Activated naive CD4-positive, alpha-beta T cell treated with anti-CD3 and anti-CD28 coated beads, Interleukin-2, amount 10 ng/mL, durations not matched to agents 7 days and 5 days (primary cell): ENCODE measurements at places on chromosomes 3 and 15.

DNA sequence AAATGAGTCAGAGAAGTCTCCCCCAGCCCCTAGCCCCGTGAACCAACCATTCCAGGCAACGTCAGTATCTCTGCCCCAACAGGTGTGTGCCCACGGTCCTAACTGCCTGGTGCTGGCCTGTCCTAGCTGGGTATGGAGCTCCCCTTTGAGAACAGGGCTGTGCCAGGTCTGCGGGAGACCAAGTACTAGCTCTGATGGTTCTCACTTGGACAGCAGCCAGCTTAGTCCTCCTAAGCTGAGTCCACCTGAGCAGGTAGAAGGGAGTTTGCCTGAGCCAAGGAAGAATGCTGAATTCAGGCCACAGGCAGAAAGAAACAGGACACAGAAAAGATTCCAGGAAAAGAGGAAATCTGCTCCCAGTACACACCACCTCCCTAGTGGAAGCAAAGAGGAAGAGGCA lies 33.1 kb upstream of the PARL start:
- no peak overlapping the region for H3K4me3 ChIP-seq
- no peaks in the 10 kb centered on the region for H3K36me3 ChIP-seq
- H3K4me1 ChIP-seq: no peaks in the 10 kb centered on the region
- H3K27me3 ChIP-seq: no peaks in the 10 kb centered on the region
- H3K27ac ChIP-seq: no peak overlapping the region

- H3K27ac ChIP-seq: no peak overlapping the region
- H3K4me1 ChIP-seq: no peaks in the 10 kb centered on the region
- no peak for DNase-seq
- H3K27me3 ChIP-seq: no peaks in the 10 kb centered on the region
Measured at GRCh38 chr3:55207744-55208143, 279.4 kb downstream of the WNT5A start.

DNA sequence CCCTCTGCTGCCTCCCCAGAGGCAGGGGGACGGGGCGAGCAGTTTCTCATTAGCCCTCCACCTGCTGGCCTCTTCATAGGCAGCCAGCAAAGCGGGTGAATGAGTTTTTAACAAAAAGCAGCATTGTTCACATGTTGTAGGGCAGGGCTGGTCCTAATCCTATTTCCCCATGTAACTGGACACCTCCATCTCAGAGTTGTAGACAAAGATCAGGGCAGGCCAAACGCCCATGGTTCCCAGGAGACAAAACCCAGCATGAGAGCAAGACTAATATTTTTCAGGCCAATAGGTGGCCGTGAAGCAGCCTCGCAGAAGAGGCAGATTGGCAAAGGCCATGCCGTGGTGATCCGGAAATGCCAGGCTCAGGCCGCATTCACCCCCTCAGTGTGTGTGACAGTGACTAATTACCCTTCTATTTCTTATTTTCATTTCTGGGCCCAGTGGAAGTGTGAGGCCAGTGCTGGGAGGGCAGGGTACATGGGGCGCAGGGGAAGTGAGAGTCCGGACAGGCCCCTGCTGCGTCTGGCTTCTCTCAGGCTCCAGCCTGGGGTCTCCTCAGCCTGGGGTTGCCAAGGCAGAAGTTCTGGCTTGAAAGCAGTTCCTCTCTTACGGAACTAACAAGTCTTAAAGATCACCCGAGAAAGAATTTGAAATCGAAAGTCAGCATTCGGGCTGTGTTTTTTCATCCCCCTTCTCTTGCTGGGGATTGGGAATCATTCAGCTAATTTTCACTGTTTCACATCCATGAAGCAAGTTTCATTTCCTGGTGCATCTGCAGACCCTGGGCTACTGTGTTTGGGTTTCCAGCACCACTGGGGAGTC lies 64.8 kb downstream of the BOC start:
- no peaks in the 10 kb centered on the region for H3K36me3 ChIP-seq
- no peak for DNase-seq
- H3K27me3 ChIP-seq: peaks cover 12% of the 10 kb centered on the region
- H3K4me1 ChIP-seq: peaks cover 10% of the 10 kb centered on the region
- no peak overlapping the region for H3K27ac ChIP-seq
- peak overlapping the region; percentile 59 for H3K4me3 ChIP-seq

DNA sequence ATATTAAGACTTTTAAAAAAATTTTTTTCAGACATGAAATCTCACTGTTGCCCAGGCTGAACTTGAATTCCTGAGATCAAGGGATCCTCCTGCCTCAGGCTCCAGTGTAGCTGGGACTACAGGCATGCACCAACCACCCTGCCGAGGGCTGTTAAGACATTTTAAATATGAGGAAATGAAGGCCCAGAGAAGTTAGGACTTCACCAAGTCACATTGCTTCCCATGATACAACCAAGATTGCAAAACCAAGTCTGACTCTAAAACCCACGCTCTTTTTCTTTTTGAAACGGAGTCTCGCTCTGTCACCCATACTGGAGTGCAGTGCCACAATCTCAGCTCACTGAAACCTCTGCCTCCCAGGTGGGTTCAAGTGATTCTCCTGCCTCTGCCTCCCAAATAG lies 28.0 kb downstream of the PTPN9 start:
- no peaks in the 10 kb centered on the region for H3K27me3 ChIP-seq
- H3K4me1 ChIP-seq: no peaks in the 10 kb centered on the region
- H3K36me3 ChIP-seq: no peaks in the 10 kb centered on the region
- H3K27ac ChIP-seq: no peak overlapping the region
- DNase-seq: no peak
- H3K4me3 ChIP-seq: no peak overlapping the region

GRCh38 chr3:72086042-72086742 lies 301.2 kb upstream of the PROK2 start:
- peaks cover 11% of the 10 kb centered on the region for H3K4me1 ChIP-seq
- H3K27me3 ChIP-seq: peaks cover 5% of the 10 kb centered on the region
- no peak overlapping the region for H3K4me3 ChIP-seq
- H3K36me3 ChIP-seq: no peaks in the 10 kb centered on the region
- no peak overlapping the region for H3K27ac ChIP-seq

DNA sequence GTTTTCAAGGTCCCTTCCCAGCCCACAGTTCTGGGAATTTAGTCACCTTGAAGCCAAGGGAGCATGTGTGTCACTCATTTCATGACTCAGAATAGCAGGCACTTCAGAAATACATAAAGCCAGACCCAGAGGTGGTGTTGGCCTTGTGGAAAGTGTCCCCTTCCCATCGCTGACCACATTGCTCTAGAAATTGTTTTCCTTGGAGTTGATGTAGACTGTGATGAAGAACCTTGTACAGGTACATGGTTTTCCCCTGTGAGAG lies 158.8 kb downstream of the SLCO3A1 start:
- H3K4me1 ChIP-seq: peaks cover 39% of the 10 kb centered on the region
- no peaks in the 10 kb centered on the region for H3K27me3 ChIP-seq
- no peak for DNase-seq
- no peak overlapping the region for H3K4me3 ChIP-seq
- H3K27ac ChIP-seq: no peak overlapping the region

GRCh38 chr3:7576071-7576470 lies 715.2 kb downstream of the GRM7 start:
- no peak overlapping the region for H3K4me3 ChIP-seq
- H3K36me3 ChIP-seq: no peaks in the 10 kb centered on the region
- no peak for DNase-seq
- no peaks in the 10 kb centered on the region for H3K27me3 ChIP-seq
- no peak overlapping the region for H3K27ac ChIP-seq
- H3K4me1 ChIP-seq: no peaks in the 10 kb centered on the region

- H3K27ac ChIP-seq: no peak overlapping the region
- no peaks in the 10 kb centered on the region for H3K36me3 ChIP-seq
- H3K4me1 ChIP-seq: no peaks in the 10 kb centered on the region
- DNase-seq: no peak
Measured at GRCh38 chr3:189446959-189447560, 184.1 kb upstream of the TP63 start.

DNA sequence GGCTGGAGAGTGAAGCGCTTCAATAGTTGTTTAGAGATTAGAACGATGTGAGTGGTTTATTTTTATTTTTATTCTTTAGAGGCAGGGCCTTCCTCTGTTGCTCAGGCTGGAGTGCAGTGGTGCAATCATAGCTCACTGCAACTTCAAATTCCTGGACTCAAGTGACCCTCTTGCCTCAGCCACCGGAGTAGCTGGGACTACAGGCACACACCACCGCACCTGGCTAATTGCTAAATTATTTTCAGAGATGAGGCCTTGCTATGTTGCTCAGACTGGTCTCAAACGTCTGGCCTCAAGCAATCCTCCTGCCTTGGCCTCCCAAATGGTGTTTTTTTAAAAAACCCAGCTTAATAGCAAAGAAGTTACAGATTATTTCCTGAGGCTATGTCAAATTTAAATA lies 29.0 kb downstream of the PPARG start:
- H3K4me3 ChIP-seq: no peak overlapping the region
- H3K27ac ChIP-seq: no peak overlapping the region
- H3K4me1 ChIP-seq: no peaks in the 10 kb centered on the region
- H3K36me3 ChIP-seq: no peaks in the 10 kb centered on the region

GRCh38 chr3:41234823-41235721 lies 35.8 kb downstream of the CTNNB1 start:
- H3K4me1 ChIP-seq: no peaks in the 10 kb centered on the region
- no peak overlapping the region for H3K4me3 ChIP-seq
- H3K36me3 ChIP-seq: peaks cover 76% of the 10 kb centered on the region
- DNase-seq: no peak
- no peaks in the 10 kb centered on the region for H3K27me3 ChIP-seq

DNA sequence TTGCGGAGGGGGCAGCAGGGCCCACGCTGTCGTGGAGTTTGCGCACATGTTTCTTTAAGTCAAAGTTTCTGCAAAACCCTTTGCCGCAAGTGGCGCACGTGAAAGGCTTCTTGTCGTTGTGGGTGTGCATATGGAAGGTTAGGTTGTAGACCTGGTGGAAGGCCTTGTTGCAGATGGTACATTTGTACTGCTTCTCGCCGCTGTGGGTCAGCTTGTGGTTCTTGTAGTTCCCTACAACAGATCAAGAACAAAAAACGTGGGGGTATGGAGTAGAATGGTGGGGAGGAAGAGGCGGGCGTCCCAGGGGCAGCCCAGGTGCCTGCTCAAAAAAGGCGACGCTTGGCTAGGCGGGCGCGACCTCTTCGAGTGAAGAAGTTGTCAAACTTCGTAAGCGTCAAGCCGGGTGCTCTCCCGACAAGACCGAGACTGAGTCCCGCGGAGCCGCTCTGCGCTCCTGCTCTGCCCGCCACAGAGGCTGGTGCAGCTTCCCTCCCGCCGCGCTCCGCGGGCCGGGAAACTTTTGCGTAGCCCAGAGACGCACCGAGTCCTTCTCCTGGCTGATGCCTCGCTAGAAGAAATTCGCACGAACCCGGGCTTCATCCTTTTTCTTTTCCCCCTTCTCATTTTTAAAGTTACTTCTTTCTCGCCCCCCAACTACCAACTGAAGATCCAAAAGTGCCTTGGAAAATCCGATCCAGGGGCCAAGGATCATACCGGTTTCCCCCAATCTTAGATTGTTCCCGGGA lies 3.1 kb downstream of the FEZF2 start:
- peak overlapping the region; percentile 26 for H3K27ac ChIP-seq
- no peaks in the 10 kb centered on the region for H3K36me3 ChIP-seq
- DNase-seq: no peak
- peaks cover 100% of the 10 kb centered on the region for H3K27me3 ChIP-seq

DNA sequence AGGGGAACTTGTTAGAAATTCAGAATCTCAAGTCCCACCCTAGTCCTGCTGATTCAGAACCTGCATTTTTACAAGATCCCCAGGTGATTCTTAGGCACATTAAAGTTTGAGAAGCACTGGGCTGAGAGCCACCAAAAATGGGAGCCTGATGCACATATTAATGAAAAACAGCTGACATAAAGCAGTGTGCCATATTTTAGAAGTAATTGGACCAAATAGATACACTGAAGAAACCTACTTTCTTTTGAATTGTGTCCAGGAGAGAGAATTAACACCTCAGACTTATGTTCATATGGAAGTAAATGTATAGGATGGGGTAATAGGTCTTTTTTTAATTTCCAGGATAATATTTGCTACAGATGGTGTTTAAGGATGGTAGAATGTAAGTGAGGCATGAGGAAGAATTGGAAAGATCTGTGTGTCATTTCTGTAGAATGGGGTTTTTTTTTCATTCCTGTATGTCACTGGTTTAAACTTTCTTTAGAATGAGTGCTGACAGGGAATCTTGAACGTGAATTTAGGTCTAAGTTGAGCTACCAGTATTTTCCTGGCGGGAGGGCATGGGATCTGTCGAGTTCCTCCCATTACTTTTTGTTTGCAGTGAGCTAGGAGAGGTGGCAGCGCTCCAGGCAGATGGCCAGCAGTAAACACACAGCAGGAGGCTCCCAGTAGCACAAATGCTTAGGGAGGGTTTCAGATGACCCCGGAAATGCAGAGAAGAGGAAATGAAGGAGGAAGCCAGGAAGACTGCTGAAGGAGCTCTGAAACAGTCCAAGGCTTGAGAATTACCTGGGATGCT lies 185.6 kb downstream of the PLCL2 start:
- no peak overlapping the region for H3K27ac ChIP-seq
- H3K27me3 ChIP-seq: no peaks in the 10 kb centered on the region
- peaks cover 58% of the 10 kb centered on the region for H3K36me3 ChIP-seq
- peaks cover 27% of the 10 kb centered on the region for H3K4me1 ChIP-seq
- DNase-seq: no peak
- H3K4me3 ChIP-seq: no peak overlapping the region

DNA sequence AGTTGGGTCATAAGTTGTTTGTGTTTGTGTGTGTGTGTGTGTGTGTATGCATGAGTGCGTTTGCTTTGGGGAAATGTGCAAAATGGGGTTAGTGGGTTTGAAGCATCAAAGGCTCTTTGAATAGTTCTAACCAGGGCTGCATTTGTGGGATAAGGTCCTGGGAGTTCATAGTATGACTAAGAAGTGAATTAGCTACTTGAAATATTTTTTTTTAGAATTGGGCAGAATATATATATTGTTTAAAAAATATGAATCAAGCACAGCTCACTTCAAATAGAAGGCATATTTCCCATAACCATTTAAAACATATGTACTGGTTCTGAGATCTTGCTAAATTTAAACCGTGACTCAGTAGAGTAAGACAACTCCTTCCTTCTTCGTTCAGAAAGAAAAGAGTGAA lies 43.1 kb downstream of the IGF2BP2 start:
- H3K4me1 ChIP-seq: no peaks in the 10 kb centered on the region
- H3K36me3 ChIP-seq: no peaks in the 10 kb centered on the region
- H3K27me3 ChIP-seq: peaks cover 10% of the 10 kb centered on the region
- DNase-seq: no peak

GRCh38 chr3:71724584-71725270 lies 475 bp downstream of the EIF4E3 start:
- peak overlapping the region; percentile 88 for H3K27ac ChIP-seq
- no peaks in the 10 kb centered on the region for H3K27me3 ChIP-seq

GRCh38 chr15:26294059-26294689 lies 431.0 kb upstream of the ATP10A start:
- no peak overlapping the region for H3K27ac ChIP-seq
- no peak for DNase-seq
- no peak overlapping the region for H3K4me3 ChIP-seq
- no peaks in the 10 kb centered on the region for H3K4me1 ChIP-seq
- no peaks in the 10 kb centered on the region for H3K36me3 ChIP-seq

DNA sequence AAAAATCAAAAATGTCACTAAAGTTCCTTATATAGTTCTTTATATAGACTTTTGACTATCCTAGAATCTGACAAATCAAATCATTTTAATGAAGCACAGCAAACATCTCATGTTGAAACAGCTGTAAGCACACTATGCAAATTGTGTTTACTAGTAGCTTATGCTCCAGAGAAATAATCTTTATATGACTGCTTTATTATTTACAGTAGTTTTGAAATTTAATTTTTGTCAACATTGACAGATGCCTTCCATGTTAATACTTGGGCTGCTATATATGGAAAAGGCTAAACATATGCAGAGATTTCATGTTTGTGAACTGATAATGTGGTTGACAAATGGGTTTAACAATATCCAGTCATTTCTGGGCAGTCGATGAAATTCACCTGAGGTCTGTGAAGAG lies 616.8 kb downstream of the TAFA4 start:
- DNase-seq: no peak
- no peaks in the 10 kb centered on the region for H3K36me3 ChIP-seq
- H3K27me3 ChIP-seq: no peaks in the 10 kb centered on the region
- no peak overlapping the region for H3K4me3 ChIP-seq
- no peaks in the 10 kb centered on the region for H3K4me1 ChIP-seq
